CD4-positive, CD25-positive, alpha-beta regulatory T cell (primary cell): ENCODE measurements at places on chromosomes 2 and 18. TPM values are rescaled to one million over a fixed set of nuclear protein-coding genes. Genes with fewer than 3 reads are reported as not detected.

- peak; percentile 64 for DNase-seq
Measured at GRCh38 chr2:205682239-205682970, at the start of gene NRP2. TSS of gene NRP2 (plus strand) at chr2:205682501. CDS start at chr2:205683291, 790 bp downstream.

DNA sequence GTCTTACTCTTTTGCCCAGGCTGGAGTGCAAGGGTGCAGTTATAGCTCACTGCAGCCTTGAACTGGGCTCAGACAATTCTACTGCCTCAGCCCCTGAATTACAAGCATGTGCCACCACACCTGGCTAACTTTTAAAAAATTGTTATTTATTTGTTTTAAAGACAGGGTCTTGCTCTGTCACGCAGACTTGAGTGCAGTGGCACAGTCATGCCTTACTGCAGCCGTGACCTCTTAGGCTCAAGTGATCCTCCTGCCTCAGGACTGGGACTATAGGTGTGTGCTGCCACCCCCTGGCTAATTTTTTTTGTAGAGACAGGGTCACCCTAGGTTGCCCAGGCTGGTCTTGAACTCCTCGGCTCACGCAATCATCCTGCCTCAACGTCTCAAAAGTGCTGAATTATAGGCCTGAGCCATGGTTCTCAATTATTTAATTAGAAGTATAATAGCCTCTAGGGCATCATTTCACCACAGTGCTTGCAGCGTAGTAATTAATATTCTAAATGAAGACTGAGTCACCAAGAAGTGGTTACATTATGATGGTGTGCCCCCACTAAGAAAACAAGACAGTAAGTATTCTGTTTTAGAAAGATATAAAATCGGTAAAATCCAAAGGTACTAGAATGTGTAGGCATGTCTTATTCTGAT, 69.6 kb downstream of the EML4 start:
- peak; percentile 61 for DNase-seq

DNA sequence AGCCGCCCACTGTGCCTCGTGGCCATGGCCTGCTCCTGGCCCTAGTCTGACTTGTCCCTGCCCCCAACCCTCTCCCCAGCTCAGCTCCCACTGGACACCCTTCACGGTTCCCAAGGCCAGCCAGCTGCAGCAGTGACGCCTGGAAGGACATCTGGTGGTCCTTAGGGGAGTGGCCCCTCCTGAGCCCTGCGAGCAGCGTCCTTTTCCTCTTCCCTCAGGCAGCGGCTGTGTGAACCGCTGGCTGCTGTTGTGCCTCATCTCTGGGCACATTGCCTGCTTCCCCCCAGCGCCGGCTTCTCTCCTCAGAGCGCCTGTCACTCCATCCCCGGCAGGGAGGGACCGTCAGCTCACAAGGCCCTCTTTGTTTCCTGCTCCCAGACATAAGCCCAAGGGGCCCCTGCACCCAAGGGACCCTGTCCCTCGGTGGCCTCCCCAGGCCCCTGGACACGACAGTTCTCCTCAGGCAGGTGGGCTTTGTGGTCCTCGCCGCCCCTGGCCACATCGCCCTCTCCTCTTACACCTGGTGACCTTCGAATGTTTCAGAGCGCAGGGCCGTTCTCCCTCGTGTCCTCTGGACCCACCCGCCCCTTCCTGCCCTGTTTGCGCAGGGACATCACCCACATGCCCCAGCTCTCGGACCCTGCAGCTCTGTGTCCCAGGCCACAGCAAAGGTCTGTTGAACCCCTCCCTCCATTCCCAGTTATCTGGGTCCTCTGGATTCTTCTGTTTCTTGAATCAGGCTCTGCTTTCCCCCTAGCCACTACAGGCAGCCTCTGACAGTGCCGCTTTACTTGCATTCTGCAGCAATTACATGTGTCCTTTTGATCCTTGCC, 35.8 kb downstream of the ANO7 start:
- DNase-seq: no peak

DNA sequence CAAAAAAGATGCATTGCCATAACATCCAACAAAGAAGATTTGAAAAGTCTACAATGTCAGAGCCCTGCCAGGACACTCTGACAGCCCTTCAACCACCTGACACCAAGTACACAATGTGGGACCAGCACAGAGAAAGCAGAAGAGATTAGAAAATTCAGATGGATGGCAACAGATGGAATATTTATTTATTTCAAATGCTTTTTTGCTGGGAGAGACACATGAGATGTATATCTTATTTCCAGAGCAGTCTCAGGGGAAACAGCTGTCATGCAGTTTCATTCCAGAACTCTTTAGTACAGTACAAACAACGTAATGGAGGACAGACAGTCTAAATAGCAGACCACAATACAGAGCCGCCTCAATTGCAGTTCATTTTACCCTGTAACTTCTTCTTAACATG, 110.1 kb downstream of the MAIP1 start:
- DNase-seq: no peak

DNA sequence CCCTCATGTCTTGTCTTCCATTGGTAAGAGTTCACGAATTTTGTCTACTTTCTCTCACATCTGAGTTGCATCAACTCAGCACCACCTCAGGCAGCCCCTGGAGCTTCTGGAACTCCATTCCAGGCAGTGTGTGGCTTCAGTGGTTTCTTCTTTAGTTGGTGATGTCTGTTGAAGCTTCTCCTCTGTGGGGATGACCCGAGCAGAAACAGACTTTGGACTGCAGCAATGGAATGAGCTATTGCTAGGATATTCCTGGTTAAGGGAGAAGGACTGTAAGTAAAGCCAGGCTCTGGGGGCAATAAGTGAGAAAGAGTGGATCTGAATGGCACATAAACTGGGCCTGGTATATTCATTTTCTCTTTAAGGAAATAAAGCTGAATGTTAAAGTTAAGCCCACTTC, 32.3 kb upstream of the STAT4 start:
- no peak for DNase-seq

GRCh38 chr2:215868846-215869543, 144.4 kb downstream of the MREG start:
- DNase-seq: no peak

DNA sequence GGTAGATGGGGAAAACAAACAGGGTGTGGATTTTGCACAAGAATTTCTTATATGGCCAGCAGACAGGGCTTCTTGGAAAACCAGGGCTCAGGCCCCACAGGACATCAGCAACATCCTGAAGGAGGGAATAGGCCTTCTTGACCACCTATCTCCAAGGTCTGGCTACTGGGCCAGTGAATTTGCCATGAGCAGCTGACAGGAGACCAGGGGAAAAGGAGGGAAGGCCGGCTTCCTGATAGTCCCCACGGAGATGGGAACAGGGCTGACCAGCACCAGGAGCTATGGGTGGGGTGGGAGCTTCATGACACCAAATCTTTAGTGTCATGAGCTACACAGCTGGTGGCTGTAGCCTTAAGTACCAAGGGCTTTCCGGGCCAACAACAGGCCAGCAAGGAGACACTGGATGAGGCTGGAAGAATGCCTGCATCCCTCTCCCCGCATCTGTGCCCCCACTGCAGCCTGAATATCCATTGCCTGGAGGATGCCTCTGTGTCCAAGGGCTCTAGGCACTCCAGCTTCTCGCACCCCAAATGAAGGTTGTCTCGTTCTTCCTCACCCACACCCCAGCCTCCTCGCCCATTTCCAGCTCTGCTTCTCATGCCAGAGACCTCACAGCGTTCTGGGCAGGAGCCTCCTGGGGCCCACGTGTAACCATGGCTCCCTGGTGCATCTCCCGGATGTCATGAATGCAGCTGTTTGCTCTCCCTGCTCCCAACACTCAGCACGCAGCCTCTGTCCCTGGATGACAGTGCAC, 74.8 kb downstream of the EMX1 start:
- DNase-seq: no peak

- DNase-seq: no peak
Measured at GRCh38 chr2:119553687-119554344, 9.6 kb downstream of the CFAP221 start.

DNA sequence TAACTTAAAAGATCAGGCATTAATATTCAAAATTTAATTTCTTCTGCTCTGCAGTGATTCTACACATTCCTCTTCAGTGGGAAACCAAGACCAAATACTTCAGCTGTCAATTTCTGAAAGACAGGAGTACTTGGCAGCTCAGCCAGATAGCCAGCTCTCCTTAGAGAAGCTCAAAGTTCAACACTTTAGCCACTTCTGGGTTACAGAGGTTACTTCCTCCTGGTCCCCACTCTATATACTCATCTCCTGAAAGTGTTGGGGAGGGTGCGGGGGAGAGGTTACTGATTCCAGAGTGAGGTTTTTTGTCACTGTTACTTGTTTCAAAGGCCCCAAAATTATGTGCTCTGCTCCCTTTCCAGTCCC, 4.1 kb downstream of the CYTIP start:
- peak; percentile 74 for DNase-seq

- DNase-seq: no peak
Measured at GRCh38 chr2:96195410-96196066, 13.1 kb downstream of the STARD7 start.

GRCh38 chr18:77865853-77866252, 616.2 kb downstream of the GALR1 start:
- DNase-seq: no peak

DNA sequence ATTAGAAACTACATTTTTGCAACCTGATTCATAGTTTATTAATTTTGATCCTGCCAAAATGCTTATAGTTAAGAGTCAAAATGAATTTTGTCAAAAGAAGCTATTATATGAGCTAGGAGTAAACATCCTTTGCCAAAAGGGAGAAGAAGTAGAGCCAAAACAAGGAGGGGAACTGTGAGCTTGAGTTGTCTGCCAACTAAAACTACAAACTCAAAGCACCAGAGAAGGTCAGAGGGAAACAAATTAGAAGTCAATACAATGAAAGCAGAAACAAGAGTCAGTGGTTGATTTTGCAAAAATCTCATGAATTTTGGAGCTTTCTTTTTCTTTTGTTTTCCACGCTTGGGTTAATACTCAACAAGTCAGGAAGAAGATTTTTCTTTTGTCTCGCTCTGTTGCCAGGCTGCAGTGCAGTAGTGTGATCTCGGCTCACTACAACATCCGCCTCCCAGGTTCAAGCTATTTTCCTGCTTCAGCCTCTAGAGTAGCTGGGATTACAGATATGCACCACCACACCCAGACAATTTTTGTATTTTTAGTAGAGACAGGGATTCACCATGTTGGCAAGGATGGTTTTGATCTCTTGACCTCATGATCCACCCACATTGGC, 508.5 kb downstream of the RIT2 start:
- DNase-seq: no peak

DNA sequence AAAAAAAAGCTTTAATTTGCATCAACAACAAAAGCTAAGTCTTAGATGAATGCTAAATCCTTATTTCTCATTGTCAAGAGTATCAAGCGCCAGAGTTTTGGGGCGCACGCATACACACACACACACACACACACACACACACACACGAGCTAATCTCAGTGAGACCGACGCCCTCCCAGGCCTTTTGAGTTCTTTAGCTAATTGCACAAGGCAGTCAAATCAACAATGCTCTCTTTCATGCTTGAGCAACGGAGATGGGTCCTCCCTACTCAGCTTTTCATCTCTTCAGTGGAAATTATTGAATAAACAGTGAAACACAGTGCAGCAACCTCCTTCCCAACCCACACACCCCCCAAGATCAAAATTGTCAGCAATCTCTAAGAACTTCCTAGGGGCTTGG, 19.2 kb downstream of the GKN1 start:
- no peak for DNase-seq

DNA sequence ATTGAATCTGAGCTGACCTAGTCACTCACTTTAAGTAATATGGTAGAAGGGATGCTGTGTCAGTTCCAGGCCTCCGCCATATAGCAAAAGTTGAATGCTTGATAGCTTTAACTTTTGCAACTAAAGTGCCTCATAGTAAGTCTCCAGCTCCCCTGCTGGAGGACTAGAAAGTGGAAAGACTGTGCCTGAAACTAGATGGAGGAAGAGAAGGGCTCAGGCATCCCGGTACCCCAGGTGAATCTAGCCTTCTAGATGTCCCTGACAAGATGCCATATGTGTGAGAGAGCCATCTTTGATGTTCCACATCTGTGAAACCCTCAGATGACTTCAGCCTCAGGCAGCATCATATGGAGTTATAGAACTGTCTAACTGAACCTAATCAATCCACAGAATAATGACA, 21.0 kb downstream of the OTX1 start:
- no peak for DNase-seq

- no peak for DNase-seq
Measured at GRCh38 chr2:179273461-179273962, 8.9 kb upstream of the SESTD1 start.

Gene CHN1
- 17.9 TPM for polyA plus RNA-seq

Gene SLC4A3
- not detected for polyA plus RNA-seq

Gene CHRNA1
- 0.68 TPM for polyA plus RNA-seq

Gene SERPINB2
- not detected for polyA plus RNA-seq

Gene LINC00305
- polyA plus RNA-seq: not detected
